NCI-H1417 (cell line): ENCODE measurements at places on chromosomes 5 and 9.

DNA sequence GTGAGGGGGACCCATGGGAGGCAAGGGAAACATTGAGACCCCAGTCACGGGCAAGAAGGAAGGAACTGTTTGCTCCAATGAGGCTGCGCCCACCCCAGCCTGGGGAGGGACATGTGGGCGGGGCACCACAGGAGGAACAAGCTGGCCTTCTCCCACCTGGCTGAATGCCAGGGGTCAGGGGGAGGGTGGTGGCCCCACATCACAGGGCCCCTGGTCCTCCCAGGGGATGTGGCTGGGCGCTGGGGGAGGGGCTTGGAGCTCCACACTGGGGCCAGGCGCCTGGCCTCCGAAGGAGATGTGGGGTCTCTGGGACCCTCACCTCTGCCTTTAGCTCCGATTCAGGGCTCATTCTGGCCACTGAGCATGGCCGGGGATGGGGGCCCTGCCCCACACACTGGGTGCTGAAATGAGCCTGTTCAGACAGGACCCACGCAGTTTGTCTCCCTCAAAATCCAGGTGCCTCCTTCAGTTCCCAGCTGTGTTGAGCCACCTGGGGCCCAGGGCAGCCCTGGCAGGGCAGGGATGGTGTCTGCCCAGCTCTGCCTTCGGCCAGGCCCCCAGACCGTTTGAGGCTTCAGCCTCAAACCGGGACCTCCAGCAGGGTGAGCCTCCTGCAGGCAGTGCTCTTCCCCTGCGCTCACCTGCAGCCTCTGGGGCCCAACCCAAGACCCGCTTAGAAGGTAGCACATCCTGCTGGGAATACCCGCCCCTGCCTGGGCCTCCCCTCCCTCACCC lies 33.2 kb upstream of the NOTCH1 start:
- no peak for DNase-seq

DNA sequence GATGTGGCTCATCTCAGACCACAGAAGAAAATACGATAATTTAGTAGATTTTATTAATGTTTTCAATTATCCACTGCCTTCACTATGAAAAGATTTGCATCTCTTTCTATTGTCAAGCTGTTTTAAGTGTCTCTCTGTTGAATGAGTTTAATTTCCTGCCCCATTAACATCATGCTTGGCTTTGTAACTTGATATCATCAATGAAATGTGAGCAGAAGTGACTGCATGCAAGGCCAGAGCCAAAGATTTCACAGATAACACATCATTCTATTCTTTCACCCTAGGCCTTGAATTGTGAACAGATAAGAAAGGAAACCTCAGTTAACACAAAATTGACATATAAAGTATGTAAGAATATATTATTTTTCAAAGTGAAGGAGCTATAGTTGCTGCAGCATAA lies 986.4 kb upstream of the CDH18 start:
- DNase-seq = peak; percentile 88

DNA sequence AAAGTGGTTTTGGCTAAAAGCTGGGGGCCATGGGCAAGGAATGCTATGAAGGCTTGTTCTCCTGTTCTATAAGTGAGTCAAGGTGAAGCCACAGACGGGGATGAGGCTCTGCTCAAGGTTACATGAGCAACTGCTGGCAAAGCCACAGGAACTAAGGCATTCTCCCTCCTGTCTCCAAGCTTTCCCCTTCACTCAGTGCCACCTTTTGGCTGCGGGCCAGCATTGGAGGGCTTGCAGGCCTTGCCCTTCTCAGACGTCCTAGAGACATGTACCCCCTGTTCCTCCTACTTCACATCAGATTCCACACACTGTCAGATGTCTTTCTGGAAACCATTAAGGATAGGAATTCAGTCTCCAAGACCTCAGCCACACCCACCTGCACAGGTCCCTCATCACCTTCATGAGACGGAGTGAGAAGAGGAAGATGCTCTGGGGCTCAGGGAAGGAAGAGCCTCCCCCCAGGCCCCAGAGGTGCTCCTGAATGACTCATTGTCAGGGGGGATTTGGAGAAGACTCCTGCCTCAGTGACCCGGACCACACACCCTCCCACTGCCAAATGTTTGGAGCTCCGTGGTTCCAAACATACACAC lies 20.5 kb upstream of the MEIKIN start:
- no peak for DNase-seq

- DNase-seq = no peak
These were observed 458.6 kb upstream of the CLINT1 start for GRCh38 chr5:158317507-158317906.

DNA sequence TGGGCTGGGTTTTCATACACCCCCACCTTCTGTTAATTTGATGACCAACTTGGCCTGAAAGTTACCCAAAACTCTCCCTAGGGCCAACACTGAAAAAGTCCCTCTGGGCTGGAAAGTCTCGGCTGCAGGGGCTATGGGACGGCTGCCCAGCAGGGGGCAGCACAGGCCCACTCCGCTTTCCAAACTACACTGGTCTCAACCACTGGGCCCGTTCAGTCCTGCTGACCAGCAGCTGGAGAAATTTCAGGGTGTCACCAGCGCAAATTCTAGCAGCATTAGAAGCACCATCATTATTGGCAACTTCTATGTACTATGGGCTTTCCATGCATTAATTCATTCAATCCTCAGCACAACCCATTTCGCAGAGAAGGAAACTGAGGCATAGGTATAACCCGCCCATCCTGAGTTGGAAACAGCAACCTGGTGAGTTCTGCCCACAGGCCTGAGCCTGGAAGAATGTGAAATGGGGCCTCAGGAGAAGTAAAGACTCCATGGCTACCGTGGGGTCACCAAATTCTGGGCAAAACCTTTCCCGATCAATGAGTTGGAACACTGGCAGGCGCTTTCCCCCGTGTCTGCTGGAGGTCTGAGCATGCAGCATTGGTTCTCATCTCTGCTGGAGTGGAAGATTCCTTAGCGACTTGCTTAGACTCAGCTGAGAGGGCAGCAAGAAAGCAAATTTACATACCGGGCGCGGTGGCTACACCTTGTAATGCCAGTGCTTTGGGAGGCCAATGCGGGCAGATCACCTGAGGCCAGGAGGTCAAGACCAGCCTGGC lies 9.7 kb downstream of the ORM2 start:
- DNase-seq = peak; percentile 42

DNA sequence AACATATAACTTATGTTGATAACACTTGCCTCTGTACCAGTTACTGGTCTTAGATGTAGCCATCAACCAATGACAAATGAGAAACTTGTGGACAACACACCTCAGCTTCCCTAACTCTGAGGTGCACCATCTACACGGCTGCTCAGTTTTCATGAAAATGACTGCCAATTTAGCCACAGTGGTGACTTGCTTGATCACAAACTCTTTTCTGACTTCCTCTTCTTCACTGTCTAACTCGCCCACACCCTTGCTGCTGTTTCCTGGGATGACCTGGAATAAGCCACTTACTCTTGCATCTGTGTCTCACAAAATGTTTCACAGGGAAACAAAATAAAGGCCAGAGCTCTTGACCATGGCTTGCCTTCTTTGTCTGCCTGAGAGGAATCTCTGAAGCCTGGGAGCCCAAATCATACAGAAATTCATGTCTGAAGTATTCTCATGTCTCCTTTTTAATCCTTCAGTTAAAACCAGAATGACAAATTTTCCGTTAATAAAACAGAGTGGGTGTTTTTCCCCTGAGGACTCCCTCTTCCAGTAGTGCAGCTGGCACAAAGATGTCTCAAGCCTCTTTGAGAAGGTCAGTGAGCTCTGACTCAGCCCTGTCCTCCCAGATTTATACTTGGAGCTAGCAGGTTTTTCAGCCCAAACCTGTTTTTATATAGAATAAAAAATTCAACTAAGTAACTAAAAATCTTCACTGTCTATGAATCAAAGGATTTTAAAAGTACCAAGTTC lies 126.5 kb upstream of the PAM start:
- DNase-seq = no peak

DNA sequence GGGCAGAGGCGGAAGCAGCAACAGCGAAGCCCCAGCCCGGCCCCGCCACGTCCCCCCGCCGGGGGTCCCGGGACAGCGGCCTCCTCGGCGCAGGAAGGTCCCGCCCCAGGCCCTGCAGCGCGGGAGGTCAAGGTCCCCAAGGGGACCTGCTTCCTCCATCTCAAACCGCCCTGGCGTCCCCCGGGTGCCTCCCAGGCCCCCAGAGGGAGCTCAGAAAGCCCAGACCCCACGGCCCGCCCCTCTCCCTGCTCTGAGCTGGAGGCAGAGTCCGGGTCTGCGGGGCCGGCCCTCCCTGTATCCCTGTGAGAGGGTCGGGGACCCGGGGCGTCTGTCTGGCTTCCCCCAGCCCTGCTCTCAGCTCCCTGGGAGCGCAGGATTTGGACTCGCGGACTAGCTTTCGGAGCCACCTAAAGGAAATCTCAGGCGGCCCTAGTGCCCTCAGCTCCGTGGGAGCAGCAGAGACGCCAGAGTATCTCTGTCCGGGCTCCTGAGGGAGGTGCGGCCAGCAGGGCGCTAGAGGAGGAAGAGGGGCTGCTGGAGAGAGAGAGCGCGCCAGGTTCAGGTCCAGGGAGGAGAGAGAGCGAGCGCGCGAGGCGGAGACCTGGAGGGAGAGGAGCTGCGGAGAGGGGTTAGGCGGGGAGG lies 30.7 kb downstream of the EXOC3 start:
- DNase-seq = no peak

- DNase-seq = no peak
These were observed 290 bp upstream of the ZDHHC11 start for GRCh38 chr5:851076-851475.

- no peak for DNase-seq
These were observed 45.3 kb downstream of the SLC36A1 start for GRCh38 chr5:151492729-151493128.

DNA sequence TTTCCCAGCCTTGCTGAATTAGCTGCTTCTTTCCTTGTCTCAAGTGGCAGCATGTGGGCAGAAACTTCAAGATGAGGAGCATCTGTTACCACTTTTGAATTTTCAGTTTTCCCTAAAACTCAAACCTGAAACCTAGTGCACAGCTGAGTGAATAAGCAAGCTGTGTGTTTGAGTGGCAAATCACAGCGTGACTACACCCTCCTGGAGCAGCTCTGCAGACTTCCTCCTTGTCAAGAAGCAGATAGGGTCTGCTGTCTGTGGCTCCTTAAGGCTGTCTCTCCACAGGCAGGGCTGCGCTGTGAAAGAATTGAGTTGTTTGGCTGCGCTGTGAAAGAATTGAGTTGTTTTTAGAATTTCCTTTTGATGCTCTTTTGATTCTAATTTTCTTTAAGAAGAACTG lies 179.7 kb upstream of the HAPLN1 start:
- DNase-seq = no peak

GRCh38 chr5:24963611-24964010 lies 318.8 kb upstream of the CDH10 start:
- no peak for DNase-seq
